ENCODE measurements at places on chromosomes 3 and 15. TPM values are rescaled to one million over a fixed set of nuclear protein-coding genes. Genes with fewer than 3 reads are reported as not detected.

The PRR23E gene
- not detected for total RNA-seq

The CADM2 gene
- not detected for total RNA-seq

The IL17RC gene
- 26.6 TPM for total RNA-seq

The UBXN7 gene
- 31.9 TPM for total RNA-seq

The SPESP1 gene
- 0.52 TPM for total RNA-seq

The TPRG1 gene
- total RNA-seq = 30.4 TPM

The BFSP2 gene
- not detected for total RNA-seq

The GOLGA8S gene
- 0.24 TPM for total RNA-seq

The RAB5A gene
- 55.0 TPM for total RNA-seq

The ATP10A gene
- 0.44 TPM for total RNA-seq

The CYP11A1 gene
- total RNA-seq = 3.2 TPM

The SLC24A5 gene
- not detected for total RNA-seq

The GOLGA8J gene
- total RNA-seq = 0.20 TPM

The SGO1 gene
- 5.4 TPM for total RNA-seq

The MGA gene
- total RNA-seq = 18.2 TPM

The CTXND1 gene
- total RNA-seq = 0.04 TPM

The TTLL13 gene
- not detected for total RNA-seq
